ENCODE measurements at places on chromosomes 16 and 17. TPM values are rescaled to one million over a fixed set of nuclear protein-coding genes. Genes with fewer than 3 reads are reported as not detected.
A peak's percentile ranks its signal among the peaks of the same experiment; 100 is the strongest.

GRCh38 chr17:47220531-47220999 lies 11.4 kb downstream of the MYL4 start:
- DNase-seq = no peak

DNA sequence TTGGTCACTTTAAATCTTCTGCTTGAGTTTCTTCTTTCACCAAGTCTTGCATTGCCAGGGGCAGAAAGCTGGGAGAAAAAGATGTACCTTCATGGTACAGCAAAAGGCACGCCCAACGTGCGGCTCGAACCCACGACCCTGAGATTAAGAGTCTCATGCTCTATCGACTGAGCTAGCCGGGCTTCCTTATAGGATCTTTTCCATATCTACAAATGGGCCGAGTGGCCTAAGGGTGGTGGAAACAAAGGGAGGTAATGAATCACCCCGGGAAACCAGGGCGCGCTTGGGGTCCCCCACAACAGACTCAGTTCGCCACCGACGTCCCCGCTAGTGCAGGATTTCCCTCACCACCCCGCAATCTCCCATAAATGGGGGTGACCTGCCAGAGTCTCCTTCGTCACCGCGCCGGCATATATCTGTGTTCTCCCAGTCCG lies 7.5 kb upstream of the OR1F1 start:
- no peak for DNase-seq

LRRC75A gene
- total RNA-seq = 6.1 TPM

GRCh38 chr16:88920618-88921590 lies 54.4 kb upstream of the PABPN1L start:
- DNase-seq = peak; percentile 80

NR1D1 gene
- 6.5 TPM for total RNA-seq

C1QL1 gene
- not detected for total RNA-seq

DNA sequence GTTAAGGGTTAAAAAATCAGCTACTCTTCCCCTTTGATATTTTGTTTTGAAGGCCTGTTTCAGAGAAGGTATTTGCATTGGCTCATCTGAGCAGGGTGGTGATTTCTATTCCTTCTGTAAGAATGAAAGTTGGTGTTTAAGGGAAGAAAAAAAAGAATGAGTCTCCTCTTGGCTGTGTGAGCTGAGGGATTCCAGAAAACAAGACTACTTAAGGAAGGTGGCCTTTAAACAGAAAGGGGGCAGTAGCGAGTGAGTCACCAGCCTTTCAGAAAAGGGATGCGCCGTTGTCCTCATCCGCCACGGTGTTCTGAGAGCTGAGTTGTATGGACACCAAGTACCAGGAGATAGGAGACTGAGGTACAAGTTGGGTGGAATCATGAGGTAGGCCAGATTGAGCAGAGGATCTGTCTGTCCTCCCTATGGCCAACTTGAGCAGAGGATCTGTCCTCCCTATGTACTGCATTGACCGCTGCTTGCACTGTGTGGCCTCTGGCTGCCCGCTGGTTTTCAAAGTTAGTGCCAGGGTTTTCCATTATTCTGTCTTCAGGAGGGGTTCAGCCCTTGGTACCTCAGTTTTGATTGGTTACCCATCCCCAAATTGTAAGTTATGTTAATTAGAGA lies 8.2 kb downstream of the PRKCA start:
- no peak for DNase-seq

DNA sequence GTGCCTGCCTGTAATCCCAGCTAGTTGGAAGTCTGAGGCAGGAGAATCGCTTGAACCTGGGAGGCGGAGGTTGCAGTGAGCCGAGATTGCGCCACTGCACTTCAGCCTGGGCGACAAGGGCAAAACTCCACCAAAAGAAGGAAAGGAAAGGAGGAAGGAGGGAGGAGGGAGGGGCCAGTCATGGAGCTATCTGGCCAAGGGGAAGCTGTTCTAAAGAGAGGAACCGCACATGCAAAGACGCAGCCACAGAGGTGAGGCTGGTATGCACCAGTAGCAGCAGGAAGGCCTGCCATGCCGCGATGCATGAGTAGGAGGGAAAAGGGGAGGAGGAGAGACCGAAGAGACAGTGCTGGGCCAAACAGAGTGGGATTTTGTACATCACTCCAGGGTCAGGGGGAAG lies 35.9 kb downstream of the HSBP1 start:
- no peak for DNase-seq

WNT9B gene
- total RNA-seq = not detected

GRCh38 chr16:71424626-71425025 lies 17.2 kb downstream of the TLE7 start:
- DNase-seq = no peak

GRCh38 chr16:77403732-77404131 lies 31.1 kb downstream of the ADAMTS18 start:
- no peak for DNase-seq

MRPL10 gene
- 5.8 TPM for total RNA-seq

Measured in fibroblast of the aortic adventitia (primary cell).